GM23248 (cell line): ENCODE measurements at places on chromosomes 4 and X. TPM values are rescaled to one million over a fixed set of nuclear protein-coding genes. Genes with fewer than 3 reads are reported as not detected.

DNA sequence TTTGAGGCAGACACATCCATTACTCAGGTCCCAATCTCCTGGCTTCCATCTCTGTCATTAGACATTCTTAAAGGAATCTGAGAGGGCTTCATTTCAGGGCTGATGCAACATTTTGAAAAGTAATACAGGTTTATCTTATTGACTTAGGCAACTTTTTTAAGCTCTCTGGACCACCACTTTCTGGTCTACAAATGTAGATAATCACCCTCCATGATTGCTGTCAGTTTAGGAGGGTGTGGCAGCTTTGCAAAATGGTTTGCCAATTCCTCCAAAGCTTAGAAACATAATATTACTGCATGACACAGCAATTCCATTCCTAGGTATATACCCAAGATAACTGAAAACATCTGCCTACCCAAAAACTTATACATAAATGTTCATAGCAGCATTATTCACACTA, 77.6 kb downstream of the ARHGAP6 start:
- no peak for DNase-seq

DNA sequence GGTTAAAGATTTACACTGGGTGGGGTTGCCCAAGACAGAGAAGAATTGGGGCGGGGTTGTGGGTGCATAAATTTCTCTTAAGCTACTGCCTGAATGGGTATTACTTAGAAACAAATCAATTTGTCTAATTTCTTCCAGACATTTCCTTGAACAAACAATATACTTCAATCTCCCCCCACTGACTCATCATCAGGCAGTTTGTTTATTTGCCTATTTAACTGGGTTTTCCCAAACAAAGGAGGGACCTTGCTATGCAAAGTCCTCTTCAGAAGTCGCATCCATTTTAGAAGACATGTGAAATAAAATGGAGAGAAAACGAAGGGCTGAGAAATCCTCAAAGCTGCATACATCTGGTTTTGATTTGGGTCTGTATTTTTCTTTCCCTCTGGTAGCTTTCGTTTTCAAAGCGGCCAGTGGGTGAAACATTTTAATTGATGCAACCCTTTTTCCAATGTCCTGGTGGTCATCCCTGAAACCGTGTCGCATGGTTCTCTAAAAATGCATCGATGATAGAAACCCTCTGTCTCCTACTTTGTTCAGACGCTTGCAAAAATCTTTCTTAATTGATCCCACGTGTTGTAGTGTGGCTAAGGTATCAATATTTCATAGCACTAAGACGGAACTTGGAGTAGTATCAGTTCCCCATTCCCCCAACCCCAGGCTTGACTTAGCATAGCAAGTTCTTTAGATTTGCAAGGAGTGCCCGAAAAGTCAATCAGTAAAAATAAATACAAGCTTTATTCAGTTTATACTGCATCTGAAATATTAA, 115.1 kb upstream of the MXRA5 start:
- DNase-seq = peak; percentile 48

- peak; percentile 67 for DNase-seq
These were observed 658 bp downstream of the KDM6A start for GRCh38 chrX:44873415-44874276.

DNA sequence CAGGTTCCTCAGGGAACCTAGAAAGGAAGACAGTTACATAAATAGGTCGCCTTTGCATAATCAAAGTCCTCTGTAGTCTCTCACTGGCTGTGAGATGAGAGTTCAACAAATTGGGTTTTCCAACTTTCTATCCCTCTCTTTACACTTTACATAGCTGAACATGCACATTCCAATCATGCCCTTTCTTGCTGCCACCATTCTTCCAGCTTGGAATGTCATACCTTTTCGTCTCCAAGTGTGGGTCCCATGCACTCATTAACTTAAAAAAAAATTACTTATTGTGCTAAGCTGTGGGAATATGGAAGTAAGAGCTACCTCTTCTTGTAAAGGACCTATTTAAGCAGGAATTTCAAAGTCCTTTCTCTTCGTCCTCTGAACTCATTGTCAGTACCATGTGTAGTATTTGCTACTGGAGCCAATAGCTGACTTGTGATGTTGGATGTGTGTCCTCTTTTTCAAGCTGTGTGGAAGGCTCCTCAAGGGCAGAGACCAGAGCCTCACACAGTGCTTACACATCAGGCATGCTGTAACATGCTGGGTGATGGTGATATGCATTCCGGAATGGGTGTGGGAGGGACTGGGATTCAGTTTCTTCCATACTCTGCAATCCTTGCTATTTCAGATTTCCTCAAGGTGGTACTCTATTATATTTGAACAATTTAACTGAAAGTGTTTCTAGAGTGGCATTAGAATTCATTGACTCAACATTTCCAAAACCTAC, 7.1 kb downstream of the ENOPH1 start:
- peak; percentile 53 for DNase-seq

- DNase-seq = peak; percentile 70
These were observed 108.4 kb downstream of the DOCK11 start for GRCh38 chrX:118603981-118604380.

- no peak for DNase-seq
These were observed 1197.2 kb downstream of the PCDH7 start for GRCh38 chr4:31917334-31917733.

DNA sequence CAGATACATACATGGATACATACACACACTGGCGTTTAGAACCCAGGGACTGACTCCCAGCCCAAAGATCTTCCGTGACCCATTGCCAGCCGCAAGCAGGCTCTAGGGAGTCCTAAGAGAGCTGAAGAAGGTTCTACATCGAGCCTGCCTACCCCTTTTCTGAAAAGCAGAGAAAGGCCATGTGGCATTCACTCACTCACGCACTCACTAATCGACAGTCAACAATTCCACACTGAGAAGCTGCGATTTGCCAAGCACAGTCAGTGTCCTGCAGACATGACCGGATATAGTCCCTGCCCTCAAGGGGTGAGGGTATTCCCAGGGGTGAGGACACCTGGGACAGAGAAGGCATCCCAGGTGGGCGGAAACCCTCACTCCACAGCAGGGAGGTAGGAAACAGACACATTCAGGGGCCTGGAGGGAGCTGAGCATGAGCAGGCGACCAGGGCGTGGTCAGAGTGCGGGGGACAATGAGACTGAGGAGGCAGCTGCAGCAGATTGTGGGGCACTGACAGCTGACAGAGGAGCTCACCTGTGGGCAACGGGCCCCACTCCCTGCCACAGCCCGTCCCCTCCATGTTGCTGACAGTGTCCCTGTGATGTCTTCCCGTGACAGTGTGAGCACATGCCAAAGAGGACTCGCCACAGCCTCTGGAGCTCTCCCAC, 13.2 kb upstream of the MAN2B2 start:
- DNase-seq = peak; percentile 19

DNA sequence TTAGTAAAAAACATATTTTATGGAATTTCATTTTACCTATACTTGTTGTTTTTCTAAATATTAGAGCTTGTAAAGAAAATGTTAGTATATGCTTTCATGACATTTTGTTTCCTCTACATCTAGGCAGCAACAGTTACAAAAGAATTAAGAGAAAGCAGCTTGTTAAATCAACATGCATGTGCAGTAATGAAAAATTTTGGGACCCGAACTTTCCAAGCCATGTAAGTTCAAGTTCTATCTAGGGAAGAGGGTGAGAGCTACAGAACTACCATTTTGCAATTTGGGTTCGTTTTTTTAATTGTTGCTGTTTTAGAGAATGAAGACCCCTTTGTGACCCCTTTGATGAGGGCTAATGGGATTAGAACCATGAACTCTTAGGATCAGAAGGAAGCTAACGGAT, 7.2 kb downstream of the AFP start:
- DNase-seq = no peak

GRCh38 chr4:142405021-142405694, 440.9 kb downstream of the INPP4B start:
- DNase-seq = peak; percentile 86

DNA sequence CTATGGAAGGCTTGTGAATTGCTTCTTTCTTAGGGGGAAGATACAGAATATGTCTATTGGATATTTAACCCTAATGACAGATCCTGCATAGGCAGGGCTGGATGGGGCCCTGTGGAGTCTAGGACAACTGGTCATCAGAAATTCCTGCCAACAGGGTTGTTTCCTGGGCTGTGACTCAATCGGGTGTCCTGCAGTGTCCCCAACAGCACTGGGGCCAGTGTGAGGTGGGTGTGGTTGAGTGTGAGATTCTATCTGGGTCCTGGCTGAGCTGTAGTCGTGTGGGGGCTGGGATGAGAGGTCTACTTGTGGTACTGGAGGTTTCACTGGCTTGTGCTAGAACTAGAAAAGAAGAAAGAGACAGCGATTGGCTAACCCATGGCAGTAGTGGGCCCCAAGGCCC, 87.3 kb upstream of the WDR1 start:
- no peak for DNase-seq

DNA sequence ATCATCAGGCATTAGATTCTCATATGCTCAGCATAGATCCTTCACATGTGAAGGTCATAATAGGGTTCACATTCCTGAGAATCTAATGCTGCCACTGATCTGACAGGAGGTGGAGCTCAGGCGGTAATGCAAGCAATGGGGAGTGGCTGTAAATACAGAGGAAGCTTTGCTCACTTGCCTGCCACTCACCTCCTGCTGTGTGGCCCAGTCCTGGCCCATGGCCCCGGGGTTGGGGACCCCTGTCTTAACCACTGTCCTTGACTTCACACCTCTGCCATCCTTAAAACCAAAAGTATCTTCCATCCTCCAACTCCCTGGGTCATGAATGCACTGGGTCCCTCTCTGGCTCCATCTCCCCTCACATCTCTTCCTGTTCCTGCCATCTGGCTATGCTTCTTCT, 129.1 kb downstream of the HMX1 start:
- no peak for DNase-seq

DNA sequence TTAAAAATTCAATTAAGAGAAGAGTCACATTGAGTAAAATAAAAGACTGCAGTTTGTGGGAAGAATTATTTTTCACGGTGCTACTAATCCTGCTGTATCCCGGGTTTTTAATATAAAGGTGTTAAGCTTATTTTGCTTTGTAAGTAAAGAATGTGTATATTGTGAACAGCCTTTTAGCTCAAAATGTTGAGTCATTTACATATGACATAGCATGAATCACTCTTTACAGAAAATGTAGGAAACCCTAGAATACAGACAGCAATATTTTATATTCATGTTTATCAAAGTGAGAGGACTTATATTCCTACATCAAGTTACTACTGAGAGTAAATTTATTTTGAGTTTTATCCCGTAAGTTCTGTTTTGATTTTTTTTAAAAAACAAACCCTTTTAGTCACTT, 39.7 kb downstream of the IRS4 start:
- peak; percentile 26 for DNase-seq

DNA sequence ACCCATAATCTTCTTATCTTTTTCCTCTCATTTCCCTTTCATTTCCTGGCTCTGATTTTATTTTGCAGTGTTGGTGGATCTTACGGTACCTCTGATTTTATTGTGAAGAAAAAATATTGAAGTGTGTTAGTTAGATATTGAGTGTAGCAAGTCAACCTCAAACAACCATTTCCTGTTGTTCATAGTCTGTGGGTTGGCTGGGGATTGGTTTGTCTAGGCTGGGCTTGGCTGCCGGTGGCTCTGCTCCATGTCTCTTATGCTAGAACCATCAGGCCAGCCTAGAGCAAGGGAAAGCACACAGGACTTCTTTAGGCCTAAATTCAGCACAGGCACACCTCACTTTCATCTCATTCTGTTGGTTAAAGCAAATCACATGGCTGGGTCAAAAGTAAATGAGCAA, 383.1 kb upstream of the LCORL start:
- DNase-seq = no peak

DNA sequence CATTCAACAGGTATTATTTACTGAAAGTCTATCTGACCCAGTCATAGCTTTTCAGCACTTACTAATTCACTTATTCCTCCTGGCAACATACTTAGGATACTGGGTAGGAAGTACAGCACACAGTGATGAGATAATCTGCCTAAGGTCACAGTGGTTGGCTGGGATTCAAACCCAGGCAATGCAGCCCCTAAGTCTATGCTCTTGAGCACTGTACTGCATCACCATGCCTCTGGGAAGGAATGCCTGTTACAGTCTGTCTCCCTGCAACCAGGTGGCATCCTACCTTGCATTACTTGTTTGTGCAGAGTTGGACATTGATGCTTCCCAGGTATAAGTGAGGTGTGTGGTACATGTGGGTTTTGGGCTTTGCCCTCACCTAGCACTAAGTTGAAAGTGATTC, 21.5 kb upstream of the LRAT start:
- DNase-seq = no peak

GRCh38 chrX:23790155-23790497, 7.2 kb downstream of the SAT1 start:
- no peak for DNase-seq

DNA sequence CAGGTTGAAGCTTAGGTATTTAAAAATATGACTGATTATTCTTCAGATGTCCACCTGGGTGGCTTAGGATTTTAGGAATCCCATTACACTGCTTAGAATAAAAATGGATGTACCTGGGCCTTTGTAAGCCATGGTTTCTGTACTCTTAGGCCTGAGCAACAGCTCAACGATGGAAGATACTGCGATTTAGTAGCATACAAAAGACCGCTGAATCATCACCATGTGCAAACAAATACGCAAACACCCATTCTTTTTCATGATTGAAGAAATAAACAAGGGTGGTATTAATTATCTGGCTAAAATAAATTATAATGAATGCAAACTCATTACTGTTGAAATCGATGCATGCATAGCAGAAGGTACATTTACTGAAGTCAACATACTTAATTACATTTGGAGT, 188.9 kb downstream of the ZNF330 start:
- no peak for DNase-seq

DNA sequence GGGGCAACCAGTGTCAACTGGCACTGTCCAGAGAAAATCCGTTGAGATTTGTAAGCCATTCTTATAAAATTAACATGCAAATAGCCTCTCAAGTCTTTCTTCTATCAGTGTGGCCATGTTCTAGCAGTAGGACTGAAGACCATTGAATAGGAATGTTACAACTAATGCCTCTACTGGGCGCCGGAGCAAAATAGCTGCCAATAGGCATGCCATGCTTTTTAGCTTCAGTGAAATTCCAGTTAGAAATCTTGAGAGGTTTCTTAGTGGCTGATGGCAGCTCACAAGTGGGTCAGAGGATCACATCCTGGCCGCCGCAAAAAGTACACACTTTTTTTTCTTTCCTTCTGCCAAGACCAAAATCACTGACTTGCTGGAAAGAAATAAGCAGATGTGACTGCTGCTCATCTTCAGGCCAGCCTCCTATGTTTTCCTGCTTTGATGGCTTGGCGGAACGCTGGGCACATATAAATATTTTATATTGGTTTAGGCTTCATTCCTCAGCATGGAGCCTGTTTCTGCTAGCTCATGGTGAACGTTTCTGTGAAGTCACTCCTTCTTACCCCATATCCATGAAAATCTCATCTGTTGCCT, 293.1 kb downstream of the TENM3 start:
- DNase-seq = no peak

- no peak for DNase-seq
These were observed 76.9 kb upstream of the AFAP1 start for GRCh38 chr4:8016527-8016926.

- DNase-seq = no peak
These were observed 147.5 kb upstream of the FAM241A start for GRCh38 chr4:111997785-111998184.

GRCh38 chr4:66767442-66767841, 777.9 kb downstream of the CENPC start:
- DNase-seq = no peak

The MAGEA12 gene
- 0.54 TPM in 1 of 2 replicates, not detected in the other for total RNA-seq

The GAGE13 gene
- total RNA-seq = not detected in 2 replicates

The TMSB15C gene
- total RNA-seq = 1.8 and 4.1 TPM in 2 replicates

The SEPSECS gene
- total RNA-seq = 4.9 and 7.6 TPM in 2 replicates

The MAGED2 gene
- total RNA-seq = 251 and 253 TPM in 2 replicates

The RBMXL3 gene
- total RNA-seq = not detected in 2 replicates

The NUDT10 gene
- total RNA-seq = 1.9 TPM in 1 of 2 replicates, not detected in the other

The BCAP31 gene
- total RNA-seq = 180 and 187 TPM in 2 replicates

The BANK1 gene
- not detected in 2 replicates for total RNA-seq
